ENCODE measurements at places on chromosomes 6 and 20. TPM values are rescaled to one million over a fixed set of nuclear protein-coding genes. Genes with fewer than 3 reads are reported as not detected.

Gene TMEM217
- 1.3 TPM for total RNA-seq

Gene XKR7
- total RNA-seq = 1.8 TPM

Gene RAB23
- 28.1 TPM for total RNA-seq

Gene SYCP2
- 2.4 TPM for total RNA-seq

Gene HRH3
- total RNA-seq = 1.8 TPM

Gene VEGFA
- total RNA-seq = 45.8 TPM

Gene CCM2L
- total RNA-seq = 3.8 TPM

Gene PGC
- not detected for total RNA-seq

Gene GDAP1L1
- total RNA-seq = 26.0 TPM

Gene CASS4
- total RNA-seq = 1.5 TPM

Gene CYP21A2
- 0.61 TPM for total RNA-seq

Gene LZTS3
- total RNA-seq = 21.4 TPM

Gene HCRTR2
- total RNA-seq = 2.8 TPM

Gene PLN
- 3.3 TPM for total RNA-seq

Gene KCNQ5
- 2.4 TPM for total RNA-seq

Gene ZC3H12D
- total RNA-seq = 1.2 TPM

Gene SERINC3
- total RNA-seq = 86.9 TPM

Gene PSMB8
- 30.4 TPM for total RNA-seq

Gene RAD21L1
- 0.28 TPM for total RNA-seq

Gene SIRPB2
- 1.8 TPM for total RNA-seq

Gene HLA-DPA1
- 23.1 TPM for total RNA-seq

Gene BPI
- total RNA-seq = 8.7 TPM

Gene CST1
- total RNA-seq = not detected

Gene KIF3B
- 64.8 TPM for total RNA-seq

Gene DOK5
- 19.1 TPM for total RNA-seq

Gene OR2H1
- not detected for total RNA-seq

Gene TMC2
- 1.2 TPM for total RNA-seq

Gene JPH2
- total RNA-seq = 1.7 TPM

Gene FAM83C
- total RNA-seq = not detected

Gene ULBP2
- 0.89 TPM for total RNA-seq

Gene RRBP1
- 89.2 TPM for total RNA-seq

Gene ENPP5
- total RNA-seq = 3.8 TPM

Gene LYRM4
- total RNA-seq = 18.3 TPM

Gene LY6G5C
- 0.40 TPM for total RNA-seq

Gene C20orf144
- total RNA-seq = not detected

Gene NOX3
- not detected for total RNA-seq

Gene CHRNA4
- 13.0 TPM for total RNA-seq

Gene FHL5
- total RNA-seq = 6.5 TPM

Gene FOXS1
- total RNA-seq = 0.89 TPM

Gene SH3BGRL2
- 25.1 TPM for total RNA-seq

Gene OR12D3
- not detected for total RNA-seq

Gene DUSP15
- total RNA-seq = 13.3 TPM

Gene SLC16A10
- total RNA-seq = 14.9 TPM

Gene FITM2
- 16.5 TPM for total RNA-seq

Gene STK4
- 20.7 TPM for total RNA-seq

Gene BNIP5
- total RNA-seq = 0.06 TPM

Gene CST5
- not detected for total RNA-seq

Gene TRIM15
- not detected for total RNA-seq

Gene NRSN1
- 3.2 TPM for total RNA-seq

Gene MICB
- total RNA-seq = 2.8 TPM
